Activated CD4-positive, alpha-beta T cell treated with anti-CD3 and anti-CD28 coated beads, Interleukin-2, Interleukin-4, amounts not matched to agents 100 ng/mL and 50 ng/mL, durations not matched to agents 16 hours and 8 hours (primary cell): ENCODE measurements at places on chromosomes 13 and 19.
A peak's percentile ranks its signal among the peaks of the same experiment; 100 is the strongest.

DNA sequence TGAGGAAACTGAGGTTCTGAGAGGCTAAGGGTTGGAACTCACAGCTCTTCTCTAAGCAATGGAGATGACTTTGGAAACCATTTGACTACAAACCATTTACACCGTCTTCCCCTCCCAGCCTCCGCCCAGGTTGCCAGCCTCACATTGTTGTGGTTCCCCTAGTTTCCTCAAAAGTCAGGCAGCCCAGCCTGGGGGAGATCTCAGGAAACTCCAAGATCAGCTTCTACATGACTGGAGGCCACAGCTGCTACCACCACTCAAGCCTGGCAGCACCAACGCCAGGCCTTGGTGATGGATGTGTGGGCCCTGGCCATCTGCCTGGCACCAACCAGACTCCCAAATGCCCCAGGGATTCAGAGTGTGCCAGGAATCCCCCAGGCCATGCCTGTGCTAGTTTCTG is 207.9 kb downstream of the TSHZ3 start:
- DNase-seq, result no peak

DNA sequence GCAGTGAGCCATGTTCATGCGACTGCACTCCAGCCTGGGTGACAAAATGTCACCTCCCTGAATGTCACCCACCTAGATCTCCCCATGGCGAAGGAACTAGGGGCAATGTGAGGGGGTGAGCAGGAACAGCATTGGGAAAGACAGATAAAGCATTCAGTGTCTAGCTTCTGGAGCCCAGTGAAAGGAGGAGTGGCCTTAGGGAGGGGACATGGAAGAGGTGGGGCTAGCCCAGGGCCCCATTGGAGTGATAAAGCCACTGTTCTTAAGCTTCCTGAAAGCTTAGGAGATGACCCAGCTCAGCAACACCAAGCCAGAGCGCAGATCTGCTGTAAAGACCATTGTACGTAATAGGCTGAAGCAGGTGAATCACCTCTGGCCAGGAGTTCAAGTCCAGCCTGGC is 13.0 kb upstream of the KCNN1 start:
- no peak for DNase-seq

GRCh38 chr19:47479701-47480503 is 4.1 kb downstream of the KPTN start:
- DNase-seq, result no peak

DNA sequence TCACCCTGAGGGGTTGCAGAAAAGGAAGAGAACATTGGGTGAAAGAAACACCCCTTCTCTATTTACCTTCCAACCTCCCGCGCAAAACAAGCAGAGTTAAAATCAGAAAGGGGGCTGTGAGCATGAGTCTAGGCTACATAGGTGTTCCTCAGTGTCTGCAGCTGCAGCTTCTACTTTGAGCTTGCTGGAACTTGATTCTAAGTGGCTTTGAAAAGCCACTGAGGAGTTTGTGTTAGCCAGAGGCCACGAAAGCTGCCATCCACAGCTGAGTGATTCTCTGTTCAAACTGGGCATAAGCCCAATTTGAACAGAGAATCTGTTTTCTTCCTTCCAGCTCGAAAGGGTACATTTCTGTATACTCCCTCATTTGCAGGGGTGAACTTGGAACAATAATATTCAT is 343.9 kb downstream of the PCDH9 start:
- no peak for DNase-seq

DNA sequence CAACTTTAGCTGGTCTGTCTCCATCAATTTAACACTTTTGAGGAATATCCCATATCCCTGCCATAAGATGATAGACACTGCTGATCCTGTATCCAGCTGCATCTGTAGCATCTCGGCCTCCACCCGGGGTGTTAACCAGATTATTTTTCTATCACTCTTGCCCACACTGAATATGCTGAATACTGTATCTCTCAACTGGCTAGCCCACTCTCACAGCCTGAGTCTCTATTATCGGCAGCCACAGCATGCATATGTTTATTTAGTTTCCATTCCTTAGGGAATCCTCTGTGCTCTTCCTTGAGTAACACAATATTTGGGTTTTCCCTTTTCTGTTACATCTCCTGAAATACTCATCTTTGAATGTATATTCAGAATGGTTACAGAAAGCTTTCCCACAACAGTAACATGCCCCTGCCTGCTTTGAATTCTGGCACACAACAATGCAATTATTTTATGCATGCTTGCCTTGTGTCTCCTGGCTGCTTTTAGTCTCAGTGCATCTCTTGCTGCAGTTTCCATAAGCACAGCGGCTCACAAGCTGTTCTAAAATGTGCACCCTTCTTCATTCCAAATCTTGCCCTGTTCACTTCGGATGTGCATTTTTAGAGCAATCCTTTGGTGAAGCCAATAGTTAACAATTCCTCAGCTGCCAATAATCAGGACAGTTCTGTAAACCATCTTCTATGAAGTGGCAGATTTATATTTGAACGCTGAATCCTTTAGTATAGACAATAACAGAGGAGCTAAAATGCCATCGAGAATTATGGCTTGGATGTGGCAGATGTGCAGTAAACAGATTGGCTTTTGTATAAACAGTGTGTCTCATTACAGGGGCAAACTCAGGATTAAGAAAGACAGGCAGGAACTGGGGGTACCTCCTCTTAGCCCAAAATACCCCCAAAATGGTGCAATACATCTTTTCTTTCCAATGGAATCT is 261.9 kb upstream of the SOX21 start:
- DNase-seq, result no peak

DNA sequence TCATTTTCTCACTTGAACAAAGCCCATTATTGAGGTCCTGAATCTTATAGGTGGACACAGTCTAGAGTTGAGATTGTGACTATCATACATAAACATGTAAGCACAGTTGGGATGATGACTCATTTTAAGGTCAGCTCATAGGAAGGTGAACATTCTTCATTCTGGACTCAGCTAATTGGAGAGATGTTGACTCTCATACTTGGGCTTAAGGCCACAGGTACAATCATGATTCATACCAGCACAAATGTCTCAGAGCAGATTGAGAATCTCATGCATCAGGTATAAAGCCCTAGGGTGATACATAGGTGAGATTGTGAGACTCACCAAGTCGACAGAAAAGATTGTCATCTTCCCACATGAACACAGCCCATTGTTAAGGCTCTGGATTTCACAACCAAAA is 62.3 kb upstream of the ZNF724 start:
- no peak for DNase-seq

DNA sequence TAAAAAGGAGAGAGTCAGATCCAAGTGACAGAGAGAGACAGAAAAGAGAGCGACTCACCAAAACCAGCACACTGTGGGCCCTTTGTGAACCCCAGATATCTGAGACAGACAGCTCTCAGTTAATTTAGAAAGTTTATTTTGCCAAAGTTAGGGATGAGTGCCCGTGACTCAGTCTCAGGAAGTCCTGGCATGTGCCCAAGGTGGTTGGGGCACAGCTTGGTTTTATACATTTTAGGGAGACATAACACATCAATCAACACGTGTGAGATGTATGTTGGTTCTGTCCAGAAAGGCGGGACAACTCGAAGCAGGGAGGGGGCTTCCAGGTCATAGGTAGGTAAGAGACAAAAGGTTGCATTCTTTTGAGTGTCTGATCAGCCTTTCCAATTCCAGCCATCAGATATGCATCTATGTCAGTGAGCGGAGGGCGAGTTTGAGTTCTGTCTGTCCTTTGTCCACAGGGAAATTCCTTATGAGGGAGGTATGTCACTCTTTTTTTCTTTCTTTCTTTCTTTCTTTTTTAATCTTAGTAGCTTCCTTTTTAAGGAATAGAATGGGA is 37.2 kb upstream of the ATP11A start:
- DNase-seq, result no peak

GRCh38 chr19:10535613-10536012 is 8.1 kb upstream of the ATG4D start:
- DNase-seq, result no peak

DNA sequence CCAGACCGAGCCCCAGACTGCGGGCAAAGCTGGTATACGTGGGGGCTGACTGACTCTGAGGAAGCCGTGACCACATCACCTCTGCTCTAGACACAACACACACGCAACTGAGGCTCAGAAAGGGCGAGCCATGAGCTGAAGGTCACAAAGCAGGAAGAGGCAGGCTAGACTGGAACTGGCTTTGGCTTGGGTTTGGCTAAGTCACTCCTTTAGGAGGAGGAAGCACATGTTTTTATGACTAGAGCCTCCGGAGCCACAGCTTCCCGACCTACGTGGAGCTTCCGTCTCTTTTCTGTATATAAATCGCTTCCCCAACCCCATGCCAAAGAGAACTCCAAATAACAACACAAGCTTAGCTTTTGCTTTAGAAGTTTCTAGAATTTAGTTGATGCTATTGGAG is 48.0 kb downstream of the RFX2 start:
- peak; percentile 36 for DNase-seq

GRCh38 chr19:41933693-41934426 is 5.6 kb upstream of the ERFL start:
- no peak for DNase-seq

- DNase-seq, result no peak
Measured at GRCh38 chr19:7902796-7903243, 857 bp upstream of the MAP2K7 start.

GRCh38 chr13:22027566-22027965 is 356.7 kb downstream of the FGF9 start:
- DNase-seq, result no peak

DNA sequence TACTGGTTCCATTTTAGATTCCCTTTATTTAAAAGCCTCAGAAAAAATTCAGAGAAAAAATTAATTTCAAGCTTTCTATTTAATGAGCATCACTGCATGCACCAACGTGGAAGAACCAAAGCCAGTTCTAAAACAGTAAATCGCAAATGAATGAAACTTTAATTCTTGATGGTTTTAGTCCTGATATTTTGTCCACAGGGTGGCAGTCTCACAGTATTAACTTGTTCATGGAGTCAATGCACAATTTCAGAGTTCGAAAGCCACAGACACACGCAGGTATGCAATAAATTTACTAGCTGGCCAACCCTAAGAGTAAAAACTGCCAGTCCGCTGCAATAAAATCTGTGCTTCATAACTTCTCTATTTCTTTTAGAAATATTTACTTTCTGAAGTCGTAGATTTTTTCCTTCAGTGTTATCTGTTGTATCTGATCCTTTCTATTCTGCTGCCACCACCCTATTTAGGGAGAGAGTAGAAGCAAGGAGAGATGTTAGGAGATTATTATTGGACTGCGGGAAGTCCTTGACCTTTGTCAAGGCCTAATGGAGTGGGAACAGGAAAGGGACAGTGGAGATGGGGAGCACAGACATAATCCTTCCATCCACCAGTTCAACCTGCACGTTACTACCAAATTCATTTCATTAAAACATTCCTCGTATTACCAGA is 7.0 kb upstream of the WBP4 start:
- peak; percentile 66 for DNase-seq

GRCh38 chr19:11519138-11519537 is 9.8 kb downstream of the ECSIT start:
- DNase-seq, result no peak

DNA sequence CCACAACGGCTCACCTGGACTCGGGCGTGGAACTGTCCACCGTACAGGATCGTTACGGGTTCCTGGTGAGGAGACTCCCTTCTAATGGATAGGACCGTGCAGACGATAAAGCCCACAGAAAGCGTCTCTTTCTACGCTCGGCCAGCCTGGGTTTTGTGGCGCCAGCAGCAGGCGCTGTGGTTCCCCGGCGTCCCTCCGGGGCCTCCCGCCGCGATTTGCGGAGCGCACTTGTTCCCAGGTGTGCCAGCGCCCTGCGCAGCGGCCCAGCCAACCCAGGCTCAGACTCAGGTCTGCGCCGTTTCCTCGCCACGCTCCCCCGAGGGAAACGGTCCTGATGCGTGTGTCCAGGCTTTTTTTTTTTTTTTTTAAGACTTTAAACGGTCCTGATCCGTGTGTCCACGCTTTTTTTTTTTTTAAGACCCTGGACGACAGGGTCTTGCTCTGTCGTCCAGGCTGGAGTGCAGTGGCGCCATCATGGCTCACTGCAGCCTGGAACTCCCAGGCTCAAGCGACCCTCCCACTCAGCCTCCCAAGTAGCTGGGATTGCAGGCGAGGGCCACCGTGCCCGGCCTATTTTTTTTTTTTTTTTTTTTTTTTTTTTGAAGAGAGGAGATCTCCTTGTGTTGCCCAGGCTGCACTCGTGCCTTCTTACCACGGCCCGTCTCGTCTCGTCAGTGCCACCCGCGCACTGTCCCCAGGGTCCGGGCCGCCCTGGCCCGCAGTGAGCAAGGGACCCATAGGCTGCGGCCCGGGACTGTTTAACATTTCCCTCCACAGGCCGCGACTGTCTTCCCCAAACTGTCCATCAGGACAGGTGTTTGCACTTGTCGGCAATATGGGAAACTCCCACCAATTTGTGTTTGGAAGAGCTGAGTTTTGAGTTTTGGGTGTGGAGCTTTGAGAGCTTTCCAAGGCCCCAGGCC is 23.8 kb downstream of the GJA3 start:
- peak; percentile 51 for DNase-seq

GRCh38 chr19:49911381-49912145 is 14.9 kb upstream of the IL4I1 start:
- DNase-seq, result peak; percentile 43
